A549 treated with Hydrocortisone at 1 μM for 4 hours (cell line): ENCODE measurements at places on chromosomes 1 and 21. TPM values are rescaled to one million over a fixed set of nuclear protein-coding genes. Genes with fewer than 3 reads are reported as not detected.

The CCDC24 gene
- total RNA-seq = 6.4 to 8.1 TPM (median 7.5 TPM) in 5 replicates

The HES3 gene
- total RNA-seq = not detected in 5 replicates

The ESRRG gene
- total RNA-seq = not detected in 5 replicates

The RPE65 gene
- total RNA-seq = not detected in 5 replicates

The FAM131C gene
- 13.8 to 19.9 TPM (median 17.8 TPM) in 5 replicates for total RNA-seq

The RCSD1 gene
- total RNA-seq = 0.06 to 0.21 TPM (median 0.06 TPM) in 3 of 5 replicates, not detected in the others

The LGALS8 gene
- total RNA-seq = 27.9 to 48.0 TPM (median 30.4 TPM) in 5 replicates

The LAPTM5 gene
- 0.12 to 0.30 TPM (median 0.28 TPM) in 5 replicates for total RNA-seq
